ENCODE measurements at places on chromosomes 16 and 17. TPM values are rescaled to one million over a fixed set of nuclear protein-coding genes. Genes with fewer than 3 reads are reported as not detected.

DNA sequence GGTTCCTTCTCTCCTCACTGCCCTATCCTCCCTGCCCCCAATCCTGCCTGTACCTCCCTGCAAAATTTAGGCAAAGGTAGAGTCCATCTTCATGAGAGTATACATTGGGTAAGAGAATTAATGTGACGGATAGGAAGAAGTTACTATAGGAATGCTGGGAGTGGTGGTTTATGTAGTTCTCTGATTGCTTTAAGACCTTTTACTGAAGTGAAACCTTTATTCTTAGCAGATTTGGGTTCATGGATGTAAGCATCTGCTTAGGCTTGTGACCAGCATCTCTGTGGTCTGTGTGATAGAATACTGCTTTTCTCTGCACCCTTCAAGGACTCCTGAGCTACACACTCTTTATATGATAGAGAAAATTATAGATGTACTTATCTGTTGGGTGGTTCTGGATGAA, 127.3 kb downstream of the PRKCA start:
- no peak for DNase-seq

DNA sequence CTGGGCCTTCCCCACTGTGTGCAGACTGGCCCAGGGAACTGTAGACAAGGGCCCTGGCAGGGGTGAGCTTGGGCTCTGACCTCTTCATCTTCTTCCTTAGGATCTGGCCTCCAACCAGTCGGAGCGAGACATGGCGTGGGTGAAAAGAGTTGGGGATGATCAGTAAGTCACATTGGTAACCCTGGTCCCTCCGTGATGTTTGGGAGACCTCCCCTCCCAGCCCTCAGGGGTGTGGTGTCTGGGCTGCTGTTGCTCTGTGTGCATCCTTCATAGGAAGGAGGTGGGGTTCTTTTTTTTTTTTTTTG, 5.5 kb downstream of the TBKBP1 start:
- DNase-seq = no peak

The OTOA gene
- not detected for total RNA-seq

The CMC2 gene
- total RNA-seq = 109 TPM

The MRPL58 gene
- 70.8 TPM for total RNA-seq

All from activated T-cell treated with anti-CD3 and anti-CD28 coated beads, Interleukin-2, amount 50 U/mL, for 4 hours (primary cell).